Keratinocyte (primary cell): ENCODE measurements at places on chromosomes 4 and X. TPM values are rescaled to one million over a fixed set of nuclear protein-coding genes. Genes with fewer than 3 reads are reported as not detected.

ANXA10 gene
- polyA plus RNA-seq: 0.05 to 0.15 TPM in 2 of 3 replicates, not detected in the other

AFP gene
- 1.3 to 2.8 TPM (median 1.8 TPM) in 3 replicates for polyA plus RNA-seq

GJB1 gene
- polyA plus RNA-seq: not detected in 3 replicates

PCDH7 gene
- 28.1 to 38.5 TPM (median 30.1 TPM) in 3 replicates for polyA plus RNA-seq

PHEX gene
- 0.45 to 0.80 TPM (median 0.79 TPM) in 3 replicates for polyA plus RNA-seq

DNA sequence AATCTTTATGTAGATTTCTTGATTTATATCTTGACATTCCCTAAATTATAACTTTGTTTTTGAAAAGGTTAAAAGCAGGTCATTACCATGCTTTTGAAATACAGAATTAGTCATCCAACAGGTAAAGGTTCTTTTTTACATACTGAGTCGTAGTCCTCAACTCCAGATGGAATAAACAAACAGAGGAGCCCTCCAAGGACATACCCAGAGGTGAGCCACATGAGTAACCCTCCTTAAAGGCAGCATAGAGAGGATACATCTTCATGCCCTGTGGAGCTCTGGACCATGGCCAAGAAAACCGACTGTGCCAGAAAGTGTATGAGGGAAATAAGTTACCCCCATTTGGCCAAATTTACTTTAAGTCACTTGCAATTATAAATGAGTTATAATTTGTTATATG lies 95.3 kb upstream of the MCF2 start:
- H3K36me3 ChIP-seq: no peaks in the 10 kb centered on the region
- H3K4me3 ChIP-seq: no peak overlapping the region
- no peak for DNase-seq
- no peak overlapping the region for H3K27ac ChIP-seq

DNA sequence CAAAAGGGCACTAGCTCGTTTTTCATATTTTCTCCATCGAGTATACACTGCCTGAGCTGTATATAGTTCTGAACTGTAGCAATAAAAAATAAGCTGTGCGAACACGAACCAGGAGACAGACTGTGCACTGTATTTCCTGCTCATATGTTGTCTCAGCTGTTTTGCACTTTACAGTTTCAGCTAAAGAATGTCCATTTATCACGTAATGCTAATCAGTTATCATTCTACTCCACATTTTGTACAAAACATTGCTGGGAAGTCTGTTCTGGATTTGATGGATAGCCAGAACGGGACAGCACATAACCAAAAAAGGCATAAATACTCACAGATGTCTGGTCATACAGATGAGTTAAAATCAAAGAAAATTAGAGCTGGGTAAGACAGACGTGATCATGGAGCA lies 315.5 kb upstream of the ADGRL3 start:
- no peak overlapping the region for H3K27ac ChIP-seq
- H3K27me3 ChIP-seq: no peaks in the 10 kb centered on the region
- H3K4me1 ChIP-seq: no peaks in the 10 kb centered on the region
- H3K36me3 ChIP-seq: no peaks in the 10 kb centered on the region
- H3K4me3 ChIP-seq: no peak overlapping the region
- no peak for DNase-seq

- no peak for DNase-seq
- H3K36me3 ChIP-seq: no peaks in the 10 kb centered on the region
- H3K27me3 ChIP-seq: no peaks in the 10 kb centered on the region
These were observed 327.7 kb downstream of the DKK2 start for GRCh38 chr4:106708464-106708816.

GRCh38 chr4:116724249-116724648 lies 361.1 kb downstream of the TRAM1L1 start:
- H3K36me3 ChIP-seq: no peaks in the 10 kb centered on the region
- no peak overlapping the region for H3K27ac ChIP-seq
- DNase-seq: no peak
- H3K4me1 ChIP-seq: no peaks in the 10 kb centered on the region

DNA sequence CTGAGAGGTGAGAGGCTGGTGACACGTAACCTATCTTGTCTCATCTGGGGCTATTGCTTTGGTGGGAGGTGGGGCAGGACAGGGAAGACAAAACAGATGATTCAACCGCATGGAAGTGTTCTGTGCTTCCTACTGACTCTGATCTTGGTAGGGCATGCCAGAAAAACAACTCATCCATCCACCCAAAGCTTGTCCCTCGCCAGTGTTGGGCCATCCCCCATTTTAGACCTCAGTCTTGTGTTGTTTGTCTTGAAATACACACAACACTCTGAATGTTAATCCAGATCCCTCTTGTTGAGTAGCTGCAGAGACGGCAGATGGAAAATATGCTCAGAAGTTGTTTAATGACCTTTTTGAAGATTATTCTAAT lies 377 bp downstream of the CHRNA9 start:
- no peaks in the 10 kb centered on the region for H3K27me3 ChIP-seq
- peaks cover 23% of the 10 kb centered on the region for H3K4me1 ChIP-seq
- H3K36me3 ChIP-seq: no peaks in the 10 kb centered on the region
- H3K27ac ChIP-seq: no peak overlapping the region
- H3K4me3 ChIP-seq: no peak overlapping the region

GRCh38 chr4:89876548-89876947 lies 18.1 kb upstream of the MMRN1 start:
- H3K27me3 ChIP-seq: no peaks in the 10 kb centered on the region
- H3K27ac ChIP-seq: no peak overlapping the region
- H3K4me1 ChIP-seq: no peaks in the 10 kb centered on the region
- DNase-seq: no peak
- no peak overlapping the region for H3K4me3 ChIP-seq

- no peaks in the 10 kb centered on the region for H3K4me1 ChIP-seq
- peaks cover 41% of the 10 kb centered on the region for H3K27me3 ChIP-seq
- no peak overlapping the region for H3K27ac ChIP-seq
- DNase-seq: no peak
These were observed 1.5 kb downstream of the BEND4 start for GRCh38 chr4:42150653-42151567.

DNA sequence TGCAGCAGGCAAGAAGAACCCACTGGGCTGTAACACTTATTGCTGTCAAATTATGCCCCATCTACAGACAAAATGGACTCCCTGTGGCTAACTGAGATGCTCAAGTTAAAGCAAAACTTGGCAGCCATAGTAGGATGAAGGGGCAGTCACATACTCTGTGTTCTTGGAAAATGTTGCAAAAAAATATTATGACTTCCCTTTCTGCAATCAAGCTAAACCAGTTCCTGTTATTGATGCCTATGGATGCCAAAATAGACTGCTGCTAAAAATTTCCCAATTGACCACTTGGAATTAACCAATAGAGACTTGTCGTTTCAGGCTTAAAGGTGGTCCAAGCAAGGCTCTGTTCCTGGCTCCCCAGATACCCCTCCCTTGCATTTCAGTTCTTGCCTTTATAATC lies 49.5 kb downstream of the IQCM start:
- no peak for DNase-seq
- peaks cover 13% of the 10 kb centered on the region for H3K4me1 ChIP-seq
- H3K27ac ChIP-seq: no peak overlapping the region
- no peak overlapping the region for H3K4me3 ChIP-seq
- H3K36me3 ChIP-seq: no peaks in the 10 kb centered on the region

DNA sequence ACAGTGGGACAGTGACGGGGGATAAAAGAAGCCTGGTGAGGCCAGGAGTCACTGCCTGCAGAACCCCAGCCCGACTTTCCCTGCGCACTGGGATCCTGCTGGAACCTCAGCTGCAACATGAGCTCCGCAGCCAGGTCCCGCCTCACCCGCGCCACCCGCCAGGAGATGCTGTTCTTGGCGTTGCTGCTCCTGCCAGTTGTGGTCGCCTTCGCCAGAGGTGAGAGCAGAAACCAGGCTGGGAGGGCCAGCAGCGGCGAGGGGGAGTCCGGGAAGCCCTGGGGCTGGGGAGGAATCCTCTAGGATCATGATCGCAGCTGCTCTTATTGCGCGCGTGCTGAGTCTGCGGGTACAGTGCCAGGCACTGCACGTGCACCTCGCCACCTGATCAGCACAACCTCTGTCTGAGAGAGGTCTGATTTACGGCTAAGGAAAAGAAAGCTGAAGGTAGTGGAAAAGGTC lies at the start of gene PF4V1:
Gene PF4V1, plus strand, starts transcription at position 51 of the 459 bp plus-strand sequence. Its CDS starts 67 bp downstream, at position 118.
- no peak for DNase-seq
- no peak within 1 kb of the TSS for H3K27ac ChIP-seq
- peaks cover 9% of the 10 kb centered on the region for H3K4me1 ChIP-seq
- no peaks in the 10 kb centered on the region for H3K36me3 ChIP-seq

DNA sequence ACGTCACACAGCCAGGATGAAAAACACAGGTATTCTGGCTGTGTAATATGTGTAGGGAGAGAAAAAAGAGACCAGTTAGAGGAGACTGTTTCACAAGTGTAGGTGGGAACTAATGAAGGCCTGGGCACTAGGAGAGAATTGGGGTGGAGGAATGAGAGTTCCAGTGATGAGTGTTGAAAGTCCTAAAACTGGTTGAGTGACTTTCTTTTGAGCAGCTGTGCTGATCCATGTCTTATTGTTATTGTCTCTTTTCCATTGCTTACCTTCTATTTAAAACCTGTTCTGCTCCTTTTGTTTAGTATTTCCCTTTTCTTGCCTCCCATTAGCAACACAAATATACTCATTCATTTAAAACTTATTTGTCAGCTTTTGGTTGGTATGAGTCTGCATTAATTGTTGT lies 88.7 kb downstream of the PDLIM5 start:
- DNase-seq: no peak
- H3K27me3 ChIP-seq: no peaks in the 10 kb centered on the region
- H3K36me3 ChIP-seq: peaks cover 5% of the 10 kb centered on the region
- H3K4me3 ChIP-seq: no peak overlapping the region
- H3K27ac ChIP-seq: peak overlapping the region; percentile 57

DNA sequence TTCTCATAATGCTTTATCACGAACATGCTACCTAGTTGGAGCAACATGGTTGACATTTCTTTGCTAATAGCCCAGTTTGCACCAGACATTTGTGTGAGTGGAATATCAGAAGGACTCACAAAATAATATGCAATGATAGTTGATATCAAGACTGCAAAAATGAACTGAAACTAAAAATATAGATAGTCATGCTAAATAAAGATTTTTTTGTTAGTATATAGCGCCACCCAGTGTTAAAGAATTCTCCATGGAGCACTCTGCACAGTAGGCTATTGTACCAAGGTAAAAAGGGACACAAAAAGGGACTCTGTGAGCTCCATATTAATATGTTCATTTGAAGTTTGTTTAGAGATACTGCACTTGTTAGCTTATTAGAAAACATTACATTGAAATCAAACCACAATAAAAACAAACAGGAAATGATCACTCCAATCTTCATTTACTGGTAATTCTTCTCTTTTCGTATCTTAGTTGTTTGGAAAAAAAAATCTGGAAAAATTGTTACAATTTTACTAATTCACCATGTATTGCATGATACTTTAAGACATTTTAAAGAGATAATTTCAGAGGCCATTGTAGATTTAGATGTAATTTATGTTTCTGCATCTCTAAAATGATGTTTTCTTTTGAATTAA lies 1509.6 kb downstream of the ADGRL3 start:
- no peak overlapping the region for H3K27ac ChIP-seq
- H3K27me3 ChIP-seq: no peaks in the 10 kb centered on the region
- no peaks in the 10 kb centered on the region for H3K36me3 ChIP-seq
- no peaks in the 10 kb centered on the region for H3K4me1 ChIP-seq
- DNase-seq: no peak
- peak overlapping the region; percentile 13 for H3K4me3 ChIP-seq
